ENCODE measurements at places on chromosomes 4 and X.

GRCh38 chrX:148914783-148915182, 414.4 kb downstream of the AFF2 start:
- DNase-seq, result no peak

DNA sequence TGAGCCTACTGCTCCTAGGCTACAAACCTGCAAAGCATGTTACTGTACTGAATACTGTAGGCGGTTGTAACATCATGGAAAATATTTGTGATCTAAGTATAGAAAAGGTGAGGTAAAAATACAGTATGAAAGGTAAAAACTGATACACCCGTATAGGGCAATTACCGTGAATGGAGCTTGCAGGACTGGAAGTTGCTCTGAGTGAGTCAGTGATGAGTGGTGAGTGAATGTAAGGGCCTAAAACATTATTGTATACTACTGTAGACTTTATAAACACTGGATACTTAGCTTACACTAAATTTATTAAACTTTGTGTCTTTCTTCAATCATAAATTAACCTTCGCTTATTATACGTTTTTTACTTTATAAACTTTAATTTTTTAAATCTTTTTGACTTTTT, 3.7 kb downstream of the KIF4A start:
- no peak for DNase-seq

GRCh38 chr4:176729489-176729888, 63.2 kb downstream of the VEGFC start:
- no peak for DNase-seq

DNA sequence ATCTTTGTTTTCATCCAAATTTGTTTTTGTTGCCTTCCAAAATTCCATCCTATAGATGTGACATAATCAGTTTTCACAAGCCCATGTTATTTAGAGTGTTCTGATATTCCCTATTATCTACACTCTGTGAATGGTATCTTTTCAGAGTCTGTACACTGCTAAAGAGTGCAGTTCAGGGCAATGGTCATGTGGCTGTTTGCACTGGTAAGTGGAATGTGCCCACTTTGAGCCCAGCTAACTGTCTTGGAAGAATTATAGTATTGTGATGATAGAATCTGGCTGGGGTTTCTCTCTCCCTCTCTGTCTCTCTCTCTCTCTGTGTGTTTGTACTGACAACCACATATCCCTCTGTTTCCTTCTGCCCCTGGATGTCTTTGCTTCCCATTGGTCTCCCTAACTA, 37.4 kb upstream of the BEX4 start:
- no peak for DNase-seq

GRCh38 chrX:22081475-22082092, 49.5 kb downstream of the PHEX start:
- no peak for DNase-seq

DNA sequence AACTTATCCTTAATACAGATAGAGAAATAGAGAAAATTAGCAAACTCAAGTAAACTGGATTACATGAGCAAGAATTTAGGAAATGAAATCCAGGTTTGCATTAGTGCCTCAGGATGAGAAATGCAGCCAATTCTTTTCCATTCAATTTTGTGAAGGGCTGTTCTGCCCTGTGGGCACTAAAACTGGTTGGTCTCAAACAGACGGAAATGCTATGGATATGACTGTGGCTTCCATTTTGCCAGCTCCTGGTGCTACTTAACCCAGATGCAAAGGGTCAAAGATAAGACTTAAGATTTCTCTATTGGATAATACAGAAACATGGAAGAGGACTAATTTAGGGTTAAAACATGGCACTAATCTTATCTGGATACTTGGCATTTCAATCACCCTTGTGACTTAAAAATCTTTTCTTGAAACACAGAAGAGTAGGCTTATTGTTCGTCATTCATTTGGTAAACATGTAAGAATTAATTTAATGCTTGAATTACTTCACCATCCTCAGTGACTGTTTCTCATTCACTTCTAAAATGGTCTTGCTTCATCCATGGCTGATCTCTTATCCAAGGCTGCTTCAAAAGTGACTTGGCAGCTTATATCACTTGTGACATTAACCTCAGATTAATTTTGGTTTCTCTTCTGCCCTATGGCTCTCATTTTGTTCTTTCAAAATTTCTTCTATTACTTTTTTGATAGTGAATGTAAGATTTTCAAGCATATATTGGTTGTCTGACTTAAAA, 1008.7 kb downstream of the GLUD2 start:
- no peak for DNase-seq

- no peak for DNase-seq
Observed at GRCh38 chr4:67282749-67283148, 262.6 kb downstream of the CENPC start.

DNA sequence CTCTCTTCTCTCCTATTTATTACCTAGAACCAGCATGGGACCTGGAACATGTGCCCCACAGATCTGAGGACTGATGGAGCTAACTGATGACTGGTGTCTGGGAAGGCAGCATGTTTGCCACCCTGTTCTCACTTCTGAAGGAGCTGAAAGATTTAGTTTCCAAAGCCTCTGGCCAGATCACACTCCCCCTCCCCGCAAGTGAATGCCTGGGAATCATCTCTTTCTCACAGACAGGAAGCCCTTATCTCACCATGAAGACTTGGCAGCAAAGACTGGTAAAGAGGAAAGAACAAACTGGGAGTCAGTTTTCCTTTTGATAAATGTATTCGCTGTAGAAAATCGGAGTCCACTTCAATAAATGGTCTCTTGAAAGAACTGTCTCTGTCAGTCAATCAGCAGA, 21.0 kb upstream of the PCYT1B start:
- DNase-seq, result no peak

DNA sequence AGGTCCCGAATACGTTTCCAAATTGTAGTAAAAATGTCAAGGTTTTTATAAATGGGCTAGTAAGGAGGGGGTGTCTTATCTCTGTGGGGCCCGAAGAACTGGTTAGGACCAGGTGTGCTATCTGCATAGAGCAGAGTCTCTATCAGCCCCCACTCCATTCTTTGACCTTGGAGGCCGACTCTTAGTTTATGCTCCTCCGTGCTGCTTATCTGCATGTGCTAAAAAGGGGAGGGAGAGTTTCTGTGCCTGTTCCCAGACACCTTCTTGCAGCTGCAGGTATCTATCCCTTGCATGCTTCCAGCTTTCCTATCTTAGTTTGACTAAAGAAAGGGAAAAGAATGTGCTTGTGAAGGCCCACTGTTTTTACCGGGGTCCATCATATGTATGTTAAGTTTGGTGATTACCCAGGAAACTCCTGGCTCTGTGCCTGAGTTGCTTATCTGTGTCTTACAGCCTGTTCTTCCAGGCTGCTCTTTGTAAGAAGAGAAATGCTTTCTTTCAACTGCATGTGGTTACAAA, 28.6 kb upstream of the NAF1 start:
- no peak for DNase-seq

DNA sequence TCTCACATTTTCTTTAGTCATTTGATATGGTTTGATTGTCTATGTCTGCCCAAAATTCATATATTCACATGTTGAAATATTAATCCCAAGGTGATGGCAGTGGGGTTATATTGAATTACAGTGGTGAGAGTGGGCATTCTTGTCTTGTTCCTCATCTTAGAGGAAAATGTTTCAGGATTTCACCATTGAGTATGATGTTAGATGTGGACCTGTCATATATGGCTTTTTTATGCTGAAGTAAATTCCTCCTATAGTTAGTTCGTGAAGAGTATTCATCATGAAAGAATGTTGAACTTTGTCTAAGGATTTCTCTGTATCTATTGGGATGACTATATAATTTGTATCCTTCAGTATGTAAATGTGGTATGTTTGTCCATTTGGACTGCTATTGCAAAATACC, 512.3 kb upstream of the EPHA5 start:
- DNase-seq, result no peak

DNA sequence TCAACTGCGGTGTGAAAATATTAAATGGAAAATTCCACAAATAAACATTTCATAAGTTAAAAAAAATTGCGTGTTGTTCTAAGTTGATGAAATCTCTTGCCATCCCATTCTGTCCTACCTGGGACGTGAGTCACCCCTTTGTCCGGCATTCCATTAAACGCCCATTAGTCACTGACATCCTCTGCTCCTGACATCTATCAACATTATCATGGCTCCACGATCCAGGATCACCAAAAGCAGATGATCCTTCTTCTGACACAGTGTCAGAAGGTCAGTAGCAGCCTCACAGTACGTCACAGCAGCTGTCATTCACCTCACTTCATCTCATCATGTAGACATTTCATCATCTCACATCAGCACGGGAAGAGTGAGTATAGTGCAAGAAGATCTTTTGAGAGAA, 125.7 kb downstream of the ZNF827 start:
- DNase-seq, result no peak

Data from NCI-H1105 (cell line).